ENCODE measurements at places on chromosomes 4 and X.

DNA sequence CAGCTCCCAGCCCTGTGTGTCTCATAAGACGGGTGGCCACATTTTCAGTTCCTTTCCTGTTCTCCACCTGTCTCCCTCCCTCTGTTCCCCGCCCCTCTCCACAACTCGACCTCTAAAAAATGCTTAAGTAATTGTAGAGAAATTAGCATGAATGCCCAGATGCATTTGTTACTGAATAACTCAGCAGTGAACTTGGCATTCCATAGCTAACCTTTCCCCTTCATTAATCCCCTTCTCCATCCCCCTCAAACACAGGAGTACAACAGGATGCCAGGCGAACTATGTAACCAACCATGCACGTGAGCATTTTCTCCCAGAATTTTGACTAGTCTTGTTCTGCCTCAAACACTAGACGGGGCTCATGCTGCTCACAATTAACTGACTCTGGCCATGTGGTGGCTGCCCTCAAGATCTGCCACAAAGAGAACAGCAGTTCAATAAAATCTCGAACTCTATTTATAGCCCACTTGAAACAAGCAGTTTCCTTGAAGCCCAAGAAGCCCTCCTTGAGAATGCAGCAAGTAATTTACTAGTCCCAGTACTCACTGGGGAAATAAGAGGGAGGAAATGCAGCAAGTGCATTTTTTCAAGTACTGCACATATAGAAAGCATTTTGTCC is 351.2 kb downstream of the ARHGAP24 start:
- no peaks in the 10 kb centered on the region for H3K36me3 ChIP-seq
- H3K4me1 ChIP-seq, result peaks cover 47% of the 10 kb centered on the region
- H3K27ac ChIP-seq, result peak overlapping the region; percentile 38
- no peaks in the 10 kb centered on the region for H3K27me3 ChIP-seq

GRCh38 chr4:143921181-143921580 is 15.8 kb upstream of the GYPE start:
- no peaks in the 10 kb centered on the region for H3K36me3 ChIP-seq
- DNase-seq, result no peak
- no peak overlapping the region for H3K4me3 ChIP-seq
- H3K27me3 ChIP-seq, result peaks cover 1% of the 10 kb centered on the region

DNA sequence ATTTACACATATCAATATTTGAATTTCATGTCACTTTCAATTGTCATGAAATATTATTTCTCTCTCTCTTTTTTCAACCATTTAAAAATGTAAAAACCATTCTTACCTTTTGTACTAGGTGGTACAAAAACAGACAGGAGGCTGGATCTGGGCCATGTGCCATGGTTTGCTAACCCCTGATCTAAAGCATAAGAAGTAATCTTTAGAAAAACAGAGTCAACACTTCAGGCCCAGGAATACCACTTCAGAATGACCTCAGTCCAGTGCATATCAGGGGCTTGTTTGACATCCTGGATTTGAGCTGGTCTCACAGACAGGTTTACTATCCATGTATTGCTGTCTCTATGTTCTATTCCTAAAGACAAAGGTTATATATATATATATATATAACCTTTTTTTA is 102.5 kb downstream of the DCHS2 start:
- no peaks in the 10 kb centered on the region for H3K36me3 ChIP-seq
- no peak overlapping the region for H3K27ac ChIP-seq
- H3K4me1 ChIP-seq, result no peaks in the 10 kb centered on the region
- H3K27me3 ChIP-seq, result no peaks in the 10 kb centered on the region
- DNase-seq, result no peak

DNA sequence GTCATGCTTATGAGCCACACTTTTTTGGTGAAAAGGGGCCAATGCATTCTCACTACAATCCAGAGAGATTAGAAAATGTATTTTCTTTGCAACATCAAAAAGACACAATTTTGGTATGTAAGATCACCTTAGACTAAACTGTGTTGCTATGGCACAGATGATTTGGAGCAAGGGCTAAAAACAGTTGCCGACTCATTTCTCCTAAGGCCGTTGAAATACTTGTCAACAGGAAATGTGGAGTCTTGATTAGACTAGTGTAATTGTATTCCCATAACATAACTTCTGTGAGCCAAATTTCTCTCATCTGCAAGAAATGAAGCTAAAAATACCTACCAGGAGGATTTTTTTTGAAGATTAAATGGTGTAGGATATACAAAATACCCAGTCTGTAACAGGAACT is 2547.7 kb downstream of the ARAP2 start:
- H3K27me3 ChIP-seq, result no peaks in the 10 kb centered on the region
- H3K4me1 ChIP-seq, result no peaks in the 10 kb centered on the region
- no peak overlapping the region for H3K27ac ChIP-seq
- H3K36me3 ChIP-seq, result no peaks in the 10 kb centered on the region
- no peak overlapping the region for H3K4me3 ChIP-seq

- DNase-seq, result no peak
- no peak overlapping the region for H3K4me3 ChIP-seq
- peaks cover 3% of the 10 kb centered on the region for H3K4me1 ChIP-seq
- H3K27ac ChIP-seq, result no peak overlapping the region
Measured at GRCh38 chr4:16007471-16008095, 44.6 kb upstream of the FGFBP2 start.

- no peaks in the 10 kb centered on the region for H3K36me3 ChIP-seq
- H3K27ac ChIP-seq, result no peak overlapping the region
- DNase-seq, result no peak
Measured at GRCh38 chrX:124268099-124268498, 64.4 kb upstream of the TEX13D start.

GRCh38 chrX:120604361-120604782 is 471 bp downstream of the MCTS1 start:
- H3K36me3 ChIP-seq, result no peaks in the 10 kb centered on the region
- no peak for DNase-seq
- peak overlapping the region; percentile 98 for H3K27ac ChIP-seq
- H3K4me3 ChIP-seq, result peak overlapping the region; percentile 96
- H3K27me3 ChIP-seq, result peaks cover 2% of the 10 kb centered on the region

GRCh38 chr4:16245241-16245640 is 19.0 kb upstream of the TAPT1 start:
- peaks cover 5% of the 10 kb centered on the region for H3K4me1 ChIP-seq
- H3K36me3 ChIP-seq, result peaks cover 16% of the 10 kb centered on the region
- peaks cover 1% of the 10 kb centered on the region for H3K27me3 ChIP-seq

- H3K27me3 ChIP-seq, result peaks cover 6% of the 10 kb centered on the region
- DNase-seq, result no peak
- peaks cover under 1% of the 10 kb centered on the region for H3K36me3 ChIP-seq
Measured at GRCh38 chr4:184361443-184361842, 112.9 kb downstream of the IRF2 start.

- H3K27ac ChIP-seq, result no peak overlapping the region
- no peaks in the 10 kb centered on the region for H3K36me3 ChIP-seq
- H3K27me3 ChIP-seq, result no peaks in the 10 kb centered on the region
- H3K4me1 ChIP-seq, result peaks cover 8% of the 10 kb centered on the region
- no peak for DNase-seq
Measured at GRCh38 chrX:6777238-6778002, 242.5 kb upstream of the VCX3A start.

GRCh38 chr4:46270986-46271596 is 118.8 kb downstream of the GABRA2 start:
- H3K4me3 ChIP-seq, result no peak overlapping the region
- DNase-seq, result no peak
- no peaks in the 10 kb centered on the region for H3K4me1 ChIP-seq
- no peak overlapping the region for H3K27ac ChIP-seq

GRCh38 chrX:39261446-39262147 is 460.3 kb downstream of the MID1IP1 start:
- H3K27ac ChIP-seq, result no peak overlapping the region
- no peaks in the 10 kb centered on the region for H3K36me3 ChIP-seq
- H3K4me3 ChIP-seq, result no peak overlapping the region
- H3K4me1 ChIP-seq, result no peaks in the 10 kb centered on the region

GRCh38 chr4:101596781-101597552 is 193.6 kb upstream of the BANK1 start:
- H3K4me3 ChIP-seq, result no peak overlapping the region
- H3K27me3 ChIP-seq, result no peaks in the 10 kb centered on the region
- DNase-seq, result no peak
- H3K36me3 ChIP-seq, result no peaks in the 10 kb centered on the region

DNA sequence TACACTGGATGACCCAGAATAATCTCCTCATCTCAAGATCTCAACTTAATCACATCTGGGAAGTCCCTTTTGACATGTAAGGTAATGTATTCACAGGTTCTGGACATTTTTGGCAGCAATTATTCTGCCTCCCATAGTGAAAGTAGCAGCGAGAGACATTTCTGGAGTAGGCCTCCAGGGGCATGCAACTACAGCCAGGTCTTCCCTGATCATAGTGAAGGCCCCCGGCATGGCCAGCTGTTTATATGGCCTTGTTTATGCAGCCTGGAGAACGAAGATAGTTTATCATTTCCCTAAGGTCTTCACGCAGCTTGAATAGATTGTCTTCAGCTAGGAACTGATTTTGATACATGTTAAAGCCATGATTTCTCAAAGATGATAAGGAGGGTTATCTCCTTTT is 139.9 kb downstream of the RNF150 start:
- no peak overlapping the region for H3K4me3 ChIP-seq
- no peak for DNase-seq
- H3K4me1 ChIP-seq, result no peaks in the 10 kb centered on the region
- no peak overlapping the region for H3K27ac ChIP-seq
- H3K36me3 ChIP-seq, result no peaks in the 10 kb centered on the region
